Activated T-helper 2 cell treated with anti-CD3 and anti-CD28 coated beads, Interferon-gamma antibody, Interleukin-2, Interleukin-4, amounts not matched to agents 10 μg/mL and 5 μg/mL and 100 μg/mL, durations not matched to agents 14 hours and 24 hours and 36 hours (primary cell): ENCODE measurements at places on chromosomes 4 and X. TPM values are rescaled to one million over a fixed set of nuclear protein-coding genes. Genes with fewer than 3 reads are reported as not detected.
A peak's percentile ranks its signal among the peaks of the same experiment; 100 is the strongest.

SSX1 gene
- not detected in 2 replicates for total RNA-seq

IGFBP7 gene
- not detected in 2 replicates for total RNA-seq

AMTN gene
- total RNA-seq: not detected in 2 replicates

IL3RA gene
- total RNA-seq: 6.8 and 7.4 TPM in 2 replicates

BST1 gene
- total RNA-seq: 0.50 and 1.8 TPM in 2 replicates

DRD5 gene
- not detected in 2 replicates for total RNA-seq

MUC7 gene
- total RNA-seq: not detected in 2 replicates

TLR8 gene
- total RNA-seq: not detected in 2 replicates

XPNPEP2 gene
- 0.11 and 0.16 TPM in 2 replicates for total RNA-seq

GRCh38 chr4:186861317-186861716, 137.7 kb upstream of the FAT1 start:
- no peak for DNase-seq

- DNase-seq: peak; percentile 31
Observed at GRCh38 chrX:51802917-51803688, 59.9 kb downstream of the GSPT2 start.

DNA sequence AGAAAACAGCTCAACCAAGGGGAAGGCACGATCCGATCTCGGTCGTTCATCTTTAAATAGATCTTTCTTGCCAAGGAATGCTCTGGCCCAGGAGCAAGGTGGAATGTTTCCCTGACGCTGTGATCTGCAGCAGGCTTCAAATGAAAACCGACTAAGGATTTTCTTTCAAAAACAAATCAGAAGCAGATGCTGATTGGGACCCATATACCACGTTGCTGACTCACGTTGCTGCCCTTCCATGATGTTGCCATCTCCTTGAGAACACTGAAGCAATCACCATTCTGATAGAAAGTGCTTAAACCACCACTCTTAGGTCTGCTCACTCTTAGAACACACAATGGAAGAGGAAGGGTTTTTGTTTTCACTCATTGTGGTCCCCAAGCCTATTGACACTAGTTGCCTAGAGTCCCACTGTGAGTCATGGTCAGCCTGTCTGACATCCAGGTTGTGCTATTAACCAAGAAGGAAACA, 26.1 kb downstream of the LAMTOR3 start:
- no peak for DNase-seq

DNA sequence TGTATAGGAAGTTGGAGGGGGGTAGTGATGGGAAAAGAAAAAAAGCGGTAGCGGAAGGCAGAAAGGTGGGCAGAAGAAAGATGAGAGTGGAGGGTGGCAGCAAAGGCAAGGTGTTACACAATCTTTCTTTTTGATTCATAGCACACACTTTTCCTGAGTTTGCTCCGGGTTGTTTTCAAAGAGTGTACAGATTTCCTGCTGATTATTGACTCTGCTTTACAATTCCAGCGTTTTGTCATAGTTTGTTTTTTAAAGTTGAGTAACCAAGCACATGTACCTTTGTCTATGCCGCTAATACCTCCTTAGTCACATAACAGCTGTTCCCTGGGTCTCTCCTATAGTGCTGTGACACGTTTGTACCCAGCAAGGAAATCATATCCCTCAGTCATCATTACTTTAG, 50.3 kb downstream of the AGA start:
- DNase-seq: no peak

DNA sequence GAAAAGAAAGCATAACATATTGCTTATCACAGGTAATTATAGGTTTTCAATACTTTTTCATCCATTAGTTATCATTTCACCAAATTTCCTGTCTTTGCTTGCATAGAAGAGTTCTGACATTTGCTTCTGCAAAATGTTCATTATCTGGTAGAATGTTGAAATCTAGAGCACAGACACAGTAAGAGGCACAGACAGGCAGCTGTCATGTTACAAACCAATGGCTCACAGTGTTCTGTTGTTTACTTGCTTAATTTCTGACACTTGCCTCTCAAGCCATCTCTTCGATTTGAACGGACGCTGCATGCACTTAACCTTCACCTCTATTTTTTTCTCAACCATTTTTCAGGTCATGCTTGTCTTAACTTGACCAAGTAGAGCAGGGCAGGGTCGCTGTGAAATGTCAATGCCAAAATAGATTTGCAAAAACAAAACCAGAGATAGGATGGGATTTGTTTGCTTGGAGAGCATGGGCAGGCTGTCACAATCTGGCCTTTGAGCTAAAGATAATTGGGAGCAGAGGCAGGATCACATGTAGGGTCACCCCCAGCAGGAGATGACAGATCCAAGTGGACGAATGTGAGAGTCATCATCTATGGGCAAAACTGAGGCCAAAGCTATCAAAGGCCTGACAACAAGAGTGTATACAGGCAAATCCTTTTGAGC, 292.3 kb downstream of the SMARCA1 start:
- no peak for DNase-seq

DNA sequence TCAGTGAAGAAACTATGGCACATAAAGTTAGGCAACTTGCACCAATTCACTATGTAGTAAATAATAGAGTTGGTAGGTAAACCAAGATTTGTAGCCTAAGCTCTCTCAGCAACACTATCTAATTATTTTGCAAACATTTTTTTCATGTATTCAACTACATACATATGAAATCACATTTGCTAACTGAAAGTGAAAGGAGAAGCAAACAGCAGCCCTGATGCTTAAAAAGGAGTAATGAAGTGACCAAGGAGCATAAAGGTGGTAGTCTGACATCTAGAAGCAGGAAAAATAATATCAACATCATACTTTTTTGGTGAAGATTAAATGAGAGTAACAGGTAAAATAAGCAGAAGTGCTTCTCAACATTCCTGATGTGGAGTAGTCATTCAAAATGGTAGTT, 603.7 kb downstream of the GRXCR1 start:
- no peak for DNase-seq

DNA sequence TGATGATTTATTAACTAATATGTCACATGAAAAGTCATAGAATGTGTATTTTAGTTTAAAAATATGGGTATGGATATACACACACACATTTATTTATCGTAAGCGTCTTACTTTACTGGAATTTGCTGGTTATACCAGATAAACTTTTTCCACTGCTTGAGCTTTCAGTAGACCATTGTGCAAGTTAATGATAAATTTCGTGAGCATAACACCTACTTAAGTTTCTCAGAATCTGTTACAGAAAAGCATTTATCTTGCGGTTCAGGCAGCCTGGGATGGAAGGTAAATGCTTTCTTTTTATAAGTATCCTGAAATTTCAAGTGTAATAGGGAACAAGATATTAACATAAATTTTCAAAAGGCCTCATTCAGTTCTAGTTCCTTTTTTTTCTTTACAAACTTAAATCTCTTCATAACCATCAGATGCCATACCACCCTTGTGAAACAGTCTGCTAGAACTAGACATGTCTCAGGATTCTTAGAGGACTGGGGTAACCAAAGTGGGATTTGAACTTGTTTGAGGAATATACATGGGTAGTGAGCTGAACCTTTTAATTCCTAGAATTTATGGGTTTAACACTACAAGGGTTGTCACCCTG, 27.7 kb downstream of the ATP7A start:
- no peak for DNase-seq

- DNase-seq: no peak
Observed at GRCh38 chrX:112642349-112642748, 37.4 kb downstream of the LHFPL1 start.

- DNase-seq: no peak
Observed at GRCh38 chrX:156004256-156004655, 6.8 kb downstream of the IL9R start.

DNA sequence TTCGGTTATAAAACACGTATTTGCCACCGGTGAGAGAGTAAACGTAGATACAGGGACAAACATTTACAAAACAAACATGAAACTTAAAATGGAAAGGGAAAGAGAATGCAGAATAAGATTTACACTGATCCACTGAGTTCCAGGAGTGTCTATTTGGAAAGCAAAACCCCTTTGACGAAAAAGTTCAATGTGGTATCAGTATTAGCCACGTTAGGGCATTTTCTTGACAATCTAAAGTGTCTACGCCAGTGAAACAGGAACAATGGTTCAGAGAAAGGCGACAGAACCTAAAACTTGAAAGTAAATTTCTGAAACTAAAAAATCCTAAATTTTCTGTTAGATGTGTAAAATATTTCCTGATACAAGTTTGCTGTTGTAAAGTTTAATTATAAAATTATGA, 278.5 kb upstream of the TENM3 start:
- DNase-seq: no peak

DNA sequence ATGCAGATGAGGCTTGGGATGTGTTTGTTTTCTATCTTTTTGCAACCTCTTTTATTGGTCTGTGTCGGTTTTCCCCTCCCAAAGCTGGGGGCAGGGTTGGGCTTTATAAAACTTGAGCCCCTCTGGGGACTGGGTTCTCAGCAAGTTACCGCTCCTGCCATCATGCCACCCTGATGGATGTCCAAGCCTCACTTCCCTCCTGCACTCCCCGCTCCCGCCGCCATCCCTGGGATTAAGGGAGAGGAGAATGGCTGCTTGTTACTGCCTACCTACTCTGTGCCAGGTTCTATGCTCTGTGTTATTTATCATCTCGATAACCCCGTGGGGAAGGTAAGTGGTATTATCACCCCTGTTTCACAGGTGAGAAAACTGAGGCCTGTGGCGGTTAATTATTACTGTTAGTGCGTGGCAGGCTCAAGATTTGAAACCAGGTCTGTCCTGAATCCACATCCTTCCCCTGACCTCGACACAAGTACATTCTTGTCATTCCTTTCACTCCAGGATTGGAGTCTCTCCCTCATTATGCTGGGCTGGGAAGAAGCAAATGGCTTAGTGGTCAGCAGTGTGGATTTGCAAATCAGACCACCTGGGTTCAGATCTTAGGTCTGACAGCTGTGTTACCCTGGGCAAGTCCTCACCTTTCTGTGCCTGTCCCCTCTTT, 4.5 kb downstream of the UBA1 start:
- no peak for DNase-seq

DNA sequence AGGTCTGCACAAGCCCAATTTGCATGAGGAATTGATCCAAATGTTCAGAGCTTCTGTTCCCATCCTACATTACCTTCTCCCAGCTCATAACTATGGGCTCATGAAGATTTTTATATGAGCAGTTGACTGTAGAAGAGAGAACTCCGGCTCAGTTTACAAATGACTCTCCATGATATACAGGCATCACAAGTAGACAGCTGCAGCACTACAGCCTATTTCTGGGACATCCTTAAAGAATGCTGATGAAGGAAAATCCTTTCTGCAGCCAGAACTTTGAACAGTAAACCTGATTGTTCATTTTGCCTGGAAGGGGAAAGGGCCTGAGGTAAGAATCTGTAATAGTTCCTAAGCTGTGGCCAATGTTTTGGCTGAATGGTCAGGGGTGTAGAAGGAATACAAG, 174.1 kb upstream of the CXCL13 start:
- DNase-seq: no peak

GRCh38 chr4:40613456-40613855, 16.2 kb downstream of the RBM47 start:
- no peak for DNase-seq

DNA sequence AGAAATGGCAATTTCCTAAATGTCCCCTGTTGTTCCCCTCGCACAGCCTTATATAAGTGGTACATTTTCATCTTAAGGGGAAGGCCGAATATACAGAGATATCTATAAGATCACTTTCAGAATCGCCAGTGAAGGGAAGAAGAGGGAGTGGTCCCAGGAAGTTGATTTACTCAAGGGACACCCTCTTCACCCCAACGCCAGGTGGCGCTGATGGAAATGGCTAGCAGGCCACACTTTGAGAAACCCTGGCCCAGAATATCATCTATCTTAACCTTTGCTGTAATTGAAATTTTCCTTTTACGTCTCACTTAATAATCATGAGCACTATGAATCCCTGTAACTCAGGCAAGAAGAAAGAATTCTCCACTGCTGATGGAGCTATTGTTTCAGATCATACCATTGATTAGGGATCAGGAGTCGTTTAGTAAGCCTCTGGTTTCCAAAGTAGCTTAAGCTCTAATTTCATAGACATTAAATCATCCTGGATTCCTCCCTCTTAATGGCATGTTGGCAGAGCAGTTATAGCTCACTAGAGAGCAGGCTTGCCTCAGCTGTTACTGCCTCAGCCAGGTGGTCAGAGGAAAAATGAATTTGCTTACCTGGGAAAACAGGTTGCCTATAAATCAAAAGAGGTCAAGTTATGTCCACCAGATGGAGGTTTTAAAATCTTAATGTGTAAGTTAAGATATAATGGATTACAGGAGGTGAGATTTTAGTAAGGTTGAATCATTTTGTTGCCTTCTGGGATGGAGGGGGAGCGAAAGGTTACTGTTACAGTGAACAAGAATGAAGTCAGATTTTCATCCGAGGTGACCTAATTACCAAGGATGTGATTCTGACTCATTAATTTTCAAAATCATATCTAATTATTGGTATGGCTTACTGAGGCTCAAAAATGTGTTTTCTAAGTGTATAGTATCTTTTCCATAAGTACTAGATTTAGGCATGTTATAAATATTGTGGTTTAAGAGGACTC, 941.2 kb upstream of the TENM3 start:
- no peak for DNase-seq
